ENCODE measurements at places on chromosomes 5 and 9.
A peak's percentile ranks its signal among the peaks of the same experiment; 100 is the strongest.

DNA sequence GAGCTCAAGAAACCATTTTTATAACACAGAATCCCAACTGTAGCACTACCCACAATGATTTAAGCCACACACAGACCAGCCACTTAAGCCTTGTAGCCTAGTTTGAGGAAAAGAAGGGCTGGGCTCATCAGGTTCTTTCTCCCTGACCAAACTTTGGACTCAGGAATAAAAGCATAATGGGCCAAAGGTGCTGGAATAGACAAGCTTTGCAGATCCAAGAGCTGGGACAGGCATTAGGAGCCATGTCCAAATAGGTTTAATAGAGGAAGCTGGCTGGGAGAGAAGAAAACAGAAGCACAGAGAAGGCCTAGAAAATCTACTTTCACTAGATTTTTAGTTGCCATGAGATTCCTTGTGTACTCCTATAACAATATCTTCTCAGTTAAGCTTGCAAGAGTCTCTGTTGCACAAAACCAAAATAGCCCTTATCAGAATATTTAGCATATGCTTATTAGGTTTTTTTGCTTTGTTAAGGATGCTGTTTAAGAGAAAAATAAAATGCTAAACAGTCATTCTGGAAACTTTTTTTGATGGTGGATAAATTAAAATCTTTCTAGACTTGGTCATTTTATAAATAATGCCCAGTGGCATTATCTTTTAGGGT, 38.2 kb downstream of the CNOT8 start:
- DNase-seq: no peak

GRCh38 chr9:106019702-106020101, 325.4 kb downstream of the TMEM38B start:
- no peak for DNase-seq

DNA sequence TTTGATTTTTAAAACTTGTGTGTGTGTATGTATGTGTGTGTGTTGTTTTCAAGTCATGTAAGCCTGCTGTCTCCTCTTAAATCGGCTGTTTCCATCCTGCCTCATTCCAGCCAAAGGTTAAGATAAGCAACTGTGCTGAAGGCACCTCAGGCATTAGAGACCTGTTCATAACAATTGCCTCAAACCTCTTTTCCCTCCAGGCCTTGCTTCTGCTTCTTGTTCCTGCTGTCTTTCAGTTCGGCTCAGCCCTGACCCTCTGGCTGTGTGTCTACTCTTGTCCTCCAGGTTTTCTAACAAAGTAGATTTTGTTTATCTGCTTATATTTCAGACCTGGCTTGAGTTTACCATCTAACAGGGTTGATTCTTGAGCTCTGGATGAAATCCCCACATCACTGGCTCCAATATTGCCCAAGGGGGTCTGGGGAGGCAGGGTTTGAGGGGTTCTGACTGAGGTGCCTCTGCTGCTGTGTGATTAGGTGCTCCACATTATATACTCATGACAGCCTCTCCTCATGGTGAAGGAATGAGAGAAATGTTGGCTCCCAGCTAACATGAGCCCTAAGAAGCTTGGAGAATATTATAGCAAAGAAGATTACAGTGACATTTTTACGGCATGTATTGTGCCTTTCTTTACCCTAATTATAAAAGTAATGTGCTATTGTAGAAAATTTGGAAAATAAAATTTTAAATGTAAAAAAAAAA, 229.7 kb upstream of the PIK3R1 start:
- no peak for DNase-seq

- peak; percentile 45 for DNase-seq
These were observed 806 bp upstream of the CDC42SE2 start for GRCh38 chr5:131262953-131263541.

DNA sequence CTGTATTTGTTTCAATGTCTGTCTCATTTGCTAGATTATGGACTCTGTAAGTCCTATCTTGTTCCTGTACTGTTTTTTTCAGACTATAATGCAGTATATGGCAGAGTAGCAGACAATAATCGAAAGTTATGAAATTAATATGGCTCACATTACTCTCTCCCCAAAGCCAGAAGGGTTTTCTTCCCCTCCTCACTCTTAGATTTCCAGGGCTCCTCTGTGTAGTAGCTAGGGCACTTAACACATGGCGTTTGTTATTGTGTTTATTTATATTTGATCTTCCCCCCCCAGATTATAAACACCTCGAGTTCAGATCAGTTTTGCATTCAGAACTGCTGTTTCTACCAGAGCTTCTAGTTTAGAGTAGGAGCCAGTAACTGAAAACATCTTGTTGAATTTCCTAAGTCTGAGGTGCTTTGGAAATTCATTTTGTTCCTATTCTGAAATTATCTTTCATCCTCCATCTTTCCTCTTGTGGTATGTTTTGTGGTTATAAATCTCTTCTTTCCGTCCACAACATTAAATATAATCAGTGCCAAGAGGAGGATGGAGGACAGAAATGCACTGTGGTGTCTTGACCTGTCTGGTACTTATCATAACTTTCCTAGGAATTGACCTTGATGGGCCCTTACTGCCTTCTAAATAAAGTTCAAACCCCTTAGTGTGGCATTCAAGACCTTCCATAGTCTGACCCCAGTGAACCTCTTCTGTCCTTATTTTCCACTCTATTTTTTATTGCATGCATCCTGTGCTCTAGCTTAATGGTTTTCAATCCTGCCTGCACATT, 27.0 kb downstream of the TLE4 start:
- DNase-seq: no peak

DNA sequence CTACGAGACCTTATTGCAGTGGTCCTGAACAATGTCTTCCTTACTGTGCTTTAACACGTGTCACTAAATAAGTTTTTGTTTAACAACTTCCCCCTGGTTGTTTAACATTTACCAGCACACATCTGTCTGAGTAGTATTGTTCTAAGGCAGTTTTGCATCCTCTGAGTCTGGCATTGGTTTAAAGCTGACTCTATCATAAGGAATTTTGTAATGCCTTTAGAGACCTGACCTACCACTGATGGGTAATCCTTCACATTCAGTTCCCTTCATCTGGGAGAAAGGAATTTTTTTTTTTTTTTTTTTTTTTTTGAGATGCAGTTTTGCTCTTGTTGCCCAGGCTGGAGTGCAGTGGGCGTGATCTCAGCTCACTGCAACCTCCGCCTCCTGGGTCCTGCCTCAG, 20.0 kb upstream of the PCAT7 start:
- DNase-seq: no peak

- DNase-seq: no peak
These were observed 56.1 kb downstream of the UBAP2 start for GRCh38 chr9:33992632-33993031.

DNA sequence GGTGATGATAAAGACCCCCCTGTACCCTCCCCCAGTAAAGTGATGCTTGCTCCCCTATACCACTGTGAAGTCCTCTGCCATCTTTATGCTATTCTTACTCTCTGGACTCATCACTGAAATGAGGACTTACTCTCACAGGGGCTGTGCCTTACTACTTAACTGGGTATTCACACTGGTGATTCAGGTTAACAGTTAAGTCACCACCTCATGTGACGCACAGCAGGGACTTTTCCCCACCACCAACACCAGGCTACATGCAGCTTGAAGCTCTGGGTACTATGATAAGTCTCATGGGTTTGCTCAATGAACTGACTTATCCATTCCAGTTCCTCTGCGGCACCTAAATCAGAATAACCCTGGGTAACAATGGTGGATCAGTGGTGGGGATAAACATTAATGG, 163.7 kb downstream of the ELAVL2 start:
- no peak for DNase-seq

- no peak for DNase-seq
These were observed 416.4 kb upstream of the IRX1 start for GRCh38 chr5:3179220-3179619.

DNA sequence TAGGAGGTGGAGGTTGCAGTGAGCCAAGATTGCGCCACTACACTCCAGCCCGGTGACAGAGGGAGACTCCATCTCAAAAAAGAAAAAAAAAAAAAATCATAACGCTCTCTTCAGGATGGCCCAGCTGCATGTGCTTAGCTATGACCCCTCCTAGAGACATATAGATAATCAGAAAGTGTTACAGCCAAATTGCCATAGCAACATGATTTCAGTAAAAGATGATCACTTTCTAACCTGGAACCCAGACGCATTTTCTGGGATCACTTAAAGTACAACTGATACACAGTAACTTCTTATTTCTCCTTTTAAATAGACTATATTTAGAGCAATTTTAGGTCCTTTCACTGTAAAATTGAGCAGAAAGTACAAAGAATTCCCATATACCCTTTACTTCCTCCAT, 372.9 kb downstream of the CDH18 start:
- no peak for DNase-seq

DNA sequence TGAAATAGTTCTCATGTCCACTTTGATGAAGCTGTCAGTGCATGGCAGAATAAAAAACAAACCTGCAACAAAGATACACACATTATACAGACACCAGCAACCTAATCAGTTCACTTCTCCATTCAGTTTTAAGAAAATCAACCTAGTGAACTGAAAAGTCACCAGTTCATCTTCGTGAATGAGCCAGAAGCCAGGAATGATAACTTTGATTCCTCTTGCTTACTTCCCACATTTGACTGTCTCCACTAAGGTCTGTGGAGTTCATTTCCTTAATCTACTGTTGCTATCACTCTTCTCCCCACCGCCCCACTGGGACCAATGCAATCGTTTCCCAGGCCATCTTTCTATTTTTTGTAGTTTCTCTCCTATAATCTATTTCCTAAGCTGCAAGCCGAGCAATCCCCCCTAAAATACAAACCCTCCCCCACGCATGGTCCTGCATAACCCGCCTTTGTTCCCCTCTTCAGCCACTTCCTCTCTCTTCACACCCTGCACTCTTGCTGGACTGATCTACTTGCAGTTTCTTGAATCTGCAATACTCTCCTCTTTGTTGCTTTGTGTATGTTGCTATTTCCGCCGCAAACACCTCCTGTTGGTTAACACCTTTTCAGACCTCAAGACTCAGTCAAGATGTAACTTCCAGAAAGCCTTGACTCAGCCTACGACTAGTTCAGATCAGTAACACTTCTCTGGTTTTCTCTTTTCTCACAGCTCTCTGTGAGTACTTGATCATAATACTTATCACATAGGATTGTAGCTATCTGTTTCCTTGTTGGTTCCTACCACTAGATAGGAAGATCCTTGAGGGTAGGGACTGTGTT, 16.6 kb downstream of the STOM start:
- peak; percentile 53 for DNase-seq

GRCh38 chr9:86525182-86525581, 171.0 kb upstream of the TUT7 start:
- DNase-seq: no peak

DNA sequence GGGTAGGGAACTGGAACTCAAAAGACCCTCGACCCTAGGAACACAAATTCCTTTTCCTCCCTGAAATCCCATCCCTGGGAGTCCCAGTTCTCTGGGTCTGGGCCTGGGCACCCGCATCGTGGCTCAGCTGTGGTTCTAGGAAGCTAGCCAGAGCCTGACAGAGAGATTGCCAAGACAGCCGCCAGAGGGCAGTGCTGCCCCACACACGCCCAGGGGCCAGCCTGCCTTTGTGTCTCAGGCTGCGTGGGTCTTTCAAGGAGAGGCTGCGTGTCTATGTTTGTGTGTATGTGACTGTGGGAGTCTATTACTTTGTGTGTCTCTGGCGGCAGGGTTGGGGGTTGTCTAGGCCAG, 32.0 kb upstream of the TTLL11 start:
- peak; percentile 84 for DNase-seq

DNA sequence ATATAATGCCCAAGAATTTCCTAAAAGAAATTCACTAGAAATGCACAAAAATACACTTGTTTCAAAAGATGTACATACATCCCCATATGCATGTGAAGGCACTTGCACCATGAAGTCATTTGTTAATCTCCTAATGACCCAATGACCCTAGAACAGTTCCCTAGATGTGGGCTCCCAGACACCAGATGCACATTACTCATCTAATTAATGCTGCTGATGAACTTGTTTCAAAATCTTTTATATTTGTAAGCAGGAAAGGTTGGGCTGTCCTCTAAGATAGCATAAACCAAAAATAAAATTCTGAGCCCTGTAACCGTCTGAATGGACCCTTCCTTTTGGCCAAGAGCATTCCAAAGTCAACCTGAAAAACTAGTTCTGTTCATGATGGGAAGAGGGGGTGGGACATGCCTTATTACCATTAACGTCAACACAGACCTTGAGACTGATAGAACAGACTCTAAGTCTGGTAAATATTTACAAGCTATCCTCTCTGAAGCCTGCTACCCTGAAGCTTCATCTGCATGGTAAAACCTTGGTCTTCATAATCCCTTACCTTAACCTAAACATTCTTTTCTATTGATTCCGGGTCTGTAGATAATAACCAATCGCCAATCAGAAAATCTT, 91.0 kb upstream of the DAPK1 start:
- DNase-seq: no peak

DNA sequence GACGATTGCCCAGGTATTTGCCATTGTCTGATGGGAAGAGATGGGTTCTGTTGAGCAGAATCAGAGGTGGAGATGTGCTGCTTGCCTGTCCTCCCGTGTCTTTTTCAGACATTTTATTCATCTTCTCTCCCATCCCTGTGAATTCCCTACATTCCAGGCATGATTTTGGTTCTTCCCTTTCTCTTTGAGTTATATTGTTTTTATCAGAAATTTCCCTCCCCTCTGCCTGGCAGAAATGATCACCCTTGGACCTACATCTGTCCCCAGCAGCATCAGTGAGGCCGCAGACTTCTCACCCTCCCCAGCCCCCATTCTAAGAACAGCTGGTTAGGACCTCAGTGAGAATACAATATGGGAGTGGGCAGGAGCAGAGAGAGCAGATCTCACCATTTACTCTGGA, 640.2 kb downstream of the CCDC171 start:
- no peak for DNase-seq

DNA sequence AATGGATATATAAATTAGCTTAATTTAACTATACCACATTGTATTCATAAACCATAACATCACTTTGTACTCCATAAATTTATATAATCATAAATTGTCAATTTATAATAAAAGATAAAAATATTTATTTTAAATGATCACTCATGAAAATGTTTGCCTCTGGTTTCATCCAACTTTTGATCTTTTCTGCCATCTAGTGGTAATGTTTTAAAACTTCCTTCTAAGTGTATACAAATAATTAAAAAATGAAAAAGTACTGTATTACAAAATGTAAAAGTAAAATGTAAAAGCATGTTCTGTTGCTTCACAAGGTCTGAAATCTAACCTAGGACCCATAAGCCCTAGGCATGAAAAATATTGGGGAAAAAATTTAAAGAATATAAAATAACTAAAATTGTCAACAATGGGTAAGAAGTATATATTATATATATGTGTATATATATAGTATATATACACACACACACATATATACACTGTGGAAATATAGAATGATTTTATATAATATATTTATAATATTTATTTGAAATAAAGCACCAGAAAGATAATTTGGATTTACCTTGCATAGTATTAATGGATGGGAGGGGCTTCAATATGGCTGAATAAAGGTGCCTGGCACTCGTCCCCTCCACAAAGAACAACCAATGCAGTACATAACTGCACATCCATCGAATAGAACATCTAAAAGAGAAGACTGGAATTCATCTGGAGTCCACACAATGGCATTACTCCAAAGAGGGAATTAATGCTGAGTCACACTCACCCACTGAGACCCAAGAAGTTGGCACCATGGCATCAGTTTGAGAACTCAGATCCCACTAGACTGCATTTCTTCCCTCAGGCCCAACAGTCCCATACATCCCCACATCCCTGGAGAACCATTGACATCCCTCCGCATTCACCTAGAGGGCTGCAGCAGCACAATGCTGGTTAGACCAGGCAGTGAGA, 32.5 kb downstream of the ANXA1 start:
- DNase-seq: peak; percentile 48

GRCh38 chr5:40605295-40605958, 74.3 kb upstream of the PTGER4 start:
- DNase-seq: no peak

GRCh38 chr5:136192015-136192525, 892 bp downstream of the SMIM32 start:
- DNase-seq: no peak
